ENCODE measurements at places on chromosomes 5 and 9. TPM values are rescaled to one million over a fixed set of nuclear protein-coding genes. Genes with fewer than 3 reads are reported as not detected.

WNT8A gene
- not detected for total RNA-seq

DNA sequence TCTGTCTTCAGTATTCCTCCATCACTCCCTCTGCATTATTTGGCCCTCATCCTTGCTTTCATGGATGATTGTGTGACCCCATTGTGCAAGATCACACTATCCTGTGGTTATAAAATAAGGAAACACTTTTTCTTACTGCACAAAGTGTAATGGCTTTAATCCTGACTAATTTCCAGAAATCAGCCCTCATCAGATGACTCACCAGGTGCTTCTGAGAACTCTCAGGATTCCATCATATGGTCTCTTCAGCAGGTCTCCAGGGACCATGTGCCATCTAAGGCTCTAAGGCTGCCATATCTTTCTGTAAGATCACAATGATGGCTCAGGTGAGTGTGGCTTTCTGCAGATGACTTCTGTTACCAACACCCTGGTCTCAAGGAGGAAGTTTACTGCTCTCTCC, 27.3 kb upstream of the FER start:
- peak; percentile 3 for DNase-seq
- H3K4me1 ChIP-seq: peaks cover 6% of the 10 kb centered on the region
- no peak overlapping the region for H3K4me3 ChIP-seq
- peaks cover 15% of the 10 kb centered on the region for H3K27me3 ChIP-seq
- H3K36me3 ChIP-seq: no peaks in the 10 kb centered on the region

DNA sequence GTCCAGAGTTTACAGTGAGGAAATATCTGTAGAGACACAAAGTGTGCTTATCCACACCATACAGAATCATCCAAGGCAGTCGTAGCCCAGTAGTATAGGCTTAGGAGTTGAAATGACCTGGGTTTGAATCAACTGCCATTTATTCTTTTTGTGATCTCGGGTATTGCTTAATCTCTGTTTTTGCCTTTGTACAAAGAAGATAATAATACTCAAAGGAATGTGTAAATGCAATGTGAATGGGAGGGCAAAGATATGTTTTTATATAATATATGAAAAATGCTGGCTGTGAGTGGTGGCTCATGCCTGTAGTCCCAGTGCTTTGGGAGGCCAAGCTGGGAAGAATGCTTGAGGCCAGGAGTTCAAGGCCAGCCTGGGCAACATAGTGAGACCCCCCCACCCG, 141.1 kb downstream of the SPATA31D1 start:
- no peak overlapping the region for H3K27ac ChIP-seq
- no peaks in the 10 kb centered on the region for H3K4me1 ChIP-seq
- no peak overlapping the region for H3K4me3 ChIP-seq
- no peak for DNase-seq
- H3K36me3 ChIP-seq: no peaks in the 10 kb centered on the region
- H3K27me3 ChIP-seq: no peaks in the 10 kb centered on the region

- peaks cover 24% of the 10 kb centered on the region for H3K4me1 ChIP-seq
- H3K36me3 ChIP-seq: no peaks in the 10 kb centered on the region
- H3K27me3 ChIP-seq: no peaks in the 10 kb centered on the region
- H3K27ac ChIP-seq: no peak overlapping the region
Measured at GRCh38 chr9:137604345-137605086, 970 bp upstream of the ARRDC1 start.

DNA sequence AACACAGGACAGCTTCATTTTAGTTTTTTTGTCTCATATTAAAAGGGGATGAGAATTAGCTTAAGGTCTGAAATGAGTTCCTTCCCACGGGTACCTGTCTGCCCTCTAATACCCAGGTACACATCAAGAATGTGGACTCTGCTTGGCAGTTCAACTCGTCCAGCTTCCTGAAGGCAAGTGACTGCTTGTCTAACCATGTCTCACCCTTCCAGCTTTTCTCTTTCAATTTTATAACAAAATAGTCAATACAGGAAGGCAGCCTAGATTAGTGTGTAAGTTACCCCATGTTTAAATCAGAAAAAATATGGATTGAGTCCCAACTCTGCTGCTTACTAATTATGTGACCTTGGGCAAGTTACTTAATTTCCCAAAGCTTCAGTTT, 50.5 kb upstream of the C5orf46 start:
- H3K27ac ChIP-seq: no peak overlapping the region
- H3K4me3 ChIP-seq: no peak overlapping the region
- H3K27me3 ChIP-seq: peaks cover 6% of the 10 kb centered on the region
- H3K4me1 ChIP-seq: no peaks in the 10 kb centered on the region
- DNase-seq: no peak
- no peaks in the 10 kb centered on the region for H3K36me3 ChIP-seq

- no peaks in the 10 kb centered on the region for H3K36me3 ChIP-seq
- H3K27ac ChIP-seq: no peak overlapping the region
- H3K27me3 ChIP-seq: peaks cover 8% of the 10 kb centered on the region
- no peak for DNase-seq
Measured at GRCh38 chr5:144254552-144254951, 83.9 kb downstream of the KCTD16 start.

ZNF366 gene
- total RNA-seq: not detected

DNA sequence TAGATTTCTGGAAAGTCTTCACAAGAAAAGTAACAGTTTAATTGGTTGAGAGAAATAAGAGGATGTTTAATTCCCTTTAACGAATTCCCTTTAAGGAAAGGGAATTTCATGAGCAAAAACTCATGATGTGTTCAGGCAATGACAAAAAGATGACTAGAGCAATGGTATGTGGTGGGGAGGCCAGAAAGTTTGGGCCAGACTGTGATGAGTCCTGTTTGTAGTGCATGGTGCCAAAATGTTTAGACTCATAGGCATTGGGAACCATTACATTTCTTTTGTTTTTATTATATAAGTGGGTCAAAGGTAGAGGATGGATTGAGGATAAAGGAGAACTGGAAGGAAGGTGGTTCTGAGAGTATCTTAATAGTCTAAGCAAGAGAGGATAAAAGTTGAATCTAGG, 10.9 kb downstream of the CNTRL start:
- DNase-seq: no peak
- H3K27ac ChIP-seq: peak overlapping the region; percentile 59
- no peak overlapping the region for H3K4me3 ChIP-seq

- H3K36me3 ChIP-seq: peaks cover 18% of the 10 kb centered on the region
- H3K27ac ChIP-seq: peak overlapping the region; percentile 31
- no peaks in the 10 kb centered on the region for H3K27me3 ChIP-seq
- no peaks in the 10 kb centered on the region for H3K4me1 ChIP-seq
- H3K4me3 ChIP-seq: no peak overlapping the region
- no peak for DNase-seq
Measured at GRCh38 chr5:111453295-111453694, 59.0 kb downstream of the STARD4 start.

GRCh38 chr5:16120579-16120978, 59.0 kb downstream of the MARCHF11 start:
- no peaks in the 10 kb centered on the region for H3K27me3 ChIP-seq
- H3K27ac ChIP-seq: no peak overlapping the region
- no peak for DNase-seq
- no peaks in the 10 kb centered on the region for H3K36me3 ChIP-seq
- H3K4me3 ChIP-seq: no peak overlapping the region
- H3K4me1 ChIP-seq: no peaks in the 10 kb centered on the region

GRCh38 chr5:128163991-128164390, 80.4 kb downstream of the SLC12A2 start:
- no peaks in the 10 kb centered on the region for H3K27me3 ChIP-seq
- peaks cover 7% of the 10 kb centered on the region for H3K36me3 ChIP-seq
- no peak overlapping the region for H3K4me3 ChIP-seq
- no peak overlapping the region for H3K27ac ChIP-seq

DNA sequence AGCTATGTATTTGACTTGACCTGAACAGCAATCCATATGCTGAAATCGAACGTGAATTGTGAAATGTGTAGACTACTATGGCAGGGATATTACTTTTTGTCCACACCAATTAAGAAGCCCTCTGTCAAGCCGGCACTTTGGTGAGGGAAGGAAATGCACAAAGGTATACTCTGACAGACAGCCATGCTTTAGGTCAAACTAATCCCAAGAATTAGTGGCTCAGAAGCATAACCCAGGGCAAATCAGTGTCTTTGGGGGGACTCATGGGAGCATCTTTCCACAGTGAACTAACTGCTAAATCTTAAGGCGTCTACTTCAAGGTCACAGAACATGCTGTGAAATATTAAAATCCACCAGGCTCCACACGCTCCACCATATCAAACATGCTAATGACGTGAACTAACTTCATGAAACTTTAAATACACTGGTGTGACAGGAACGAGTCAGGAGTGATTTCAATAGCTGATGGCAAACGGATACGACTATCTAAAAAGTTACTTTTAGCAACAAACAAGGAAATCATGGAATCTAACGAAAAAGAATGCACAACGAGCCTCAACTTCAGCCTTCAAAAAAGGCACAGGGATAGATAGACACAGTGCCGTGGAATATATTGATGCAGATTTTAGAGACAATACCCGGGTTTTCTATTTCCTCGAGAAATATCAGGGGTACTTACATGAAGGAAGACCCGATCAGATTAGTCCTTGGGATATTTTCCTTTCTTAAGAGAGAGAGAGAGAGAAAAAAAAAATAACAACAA, 527 bp downstream of the MEF2C start:
- H3K27me3 ChIP-seq: peaks cover 66% of the 10 kb centered on the region
- no peak for DNase-seq
- H3K36me3 ChIP-seq: peaks cover 6% of the 10 kb centered on the region
- H3K27ac ChIP-seq: no peak overlapping the region
- peaks cover 23% of the 10 kb centered on the region for H3K4me1 ChIP-seq

- no peaks in the 10 kb centered on the region for H3K4me1 ChIP-seq
- peaks cover 8% of the 10 kb centered on the region for H3K36me3 ChIP-seq
Measured at GRCh38 chr5:45252978-45253377, 443.2 kb downstream of the HCN1 start.

- H3K27me3 ChIP-seq: no peaks in the 10 kb centered on the region
- DNase-seq: no peak
- H3K36me3 ChIP-seq: peaks cover 14% of the 10 kb centered on the region
- H3K27ac ChIP-seq: peak overlapping the region; percentile 65
- H3K4me3 ChIP-seq: peak overlapping the region; percentile 65
Measured at GRCh38 chr9:36676778-36677485, 104.2 kb downstream of the MELK start.

- H3K4me1 ChIP-seq: no peaks in the 10 kb centered on the region
- H3K36me3 ChIP-seq: no peaks in the 10 kb centered on the region
- DNase-seq: no peak
- no peak overlapping the region for H3K27ac ChIP-seq
- H3K27me3 ChIP-seq: peaks cover 12% of the 10 kb centered on the region
Measured at GRCh38 chr9:80156756-80157472, 585.1 kb downstream of the TLE4 start.

- peaks cover 33% of the 10 kb centered on the region for H3K4me1 ChIP-seq
- no peaks in the 10 kb centered on the region for H3K36me3 ChIP-seq
- H3K27ac ChIP-seq: no peak overlapping the region
- H3K27me3 ChIP-seq: no peaks in the 10 kb centered on the region
Measured at GRCh38 chr9:522190-522589, 307.5 kb downstream of the DOCK8 start.

ZBTB6 gene
- total RNA-seq: 10.0 TPM

ZNF483 gene
- 2.0 TPM for total RNA-seq

GRCh38 chr9:128159522-128159783, 612 bp upstream of the BBLN start:
- H3K4me3 ChIP-seq: peak overlapping the region; percentile 90
- H3K27ac ChIP-seq: peak overlapping the region; percentile 82
- no peaks in the 10 kb centered on the region for H3K36me3 ChIP-seq
- no peaks in the 10 kb centered on the region for H3K27me3 ChIP-seq
- peaks cover 20% of the 10 kb centered on the region for H3K4me1 ChIP-seq

DNA sequence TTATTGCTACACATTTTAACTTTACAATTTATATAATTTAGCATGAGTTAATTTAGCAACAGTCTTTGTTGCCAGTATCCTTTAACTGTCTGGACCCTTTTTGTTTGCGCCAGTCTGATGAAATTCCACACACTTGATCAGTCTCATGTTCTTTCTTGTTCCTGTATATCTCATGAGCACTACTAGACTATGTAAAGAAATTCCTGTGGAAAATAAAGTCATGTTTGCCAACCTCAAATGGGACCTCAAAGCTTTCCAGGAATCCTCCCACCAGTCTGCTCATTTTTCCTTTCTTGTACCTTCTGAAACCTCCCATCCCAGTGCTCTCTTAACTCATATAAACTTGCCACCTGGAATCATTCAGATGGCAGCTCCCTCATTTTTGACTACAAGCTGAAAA, 8.0 kb downstream of the DMXL1 start:
- no peak for DNase-seq
- H3K27me3 ChIP-seq: no peaks in the 10 kb centered on the region
- H3K4me1 ChIP-seq: peaks cover 55% of the 10 kb centered on the region

GRK6 gene
- 133 TPM for total RNA-seq

DNA sequence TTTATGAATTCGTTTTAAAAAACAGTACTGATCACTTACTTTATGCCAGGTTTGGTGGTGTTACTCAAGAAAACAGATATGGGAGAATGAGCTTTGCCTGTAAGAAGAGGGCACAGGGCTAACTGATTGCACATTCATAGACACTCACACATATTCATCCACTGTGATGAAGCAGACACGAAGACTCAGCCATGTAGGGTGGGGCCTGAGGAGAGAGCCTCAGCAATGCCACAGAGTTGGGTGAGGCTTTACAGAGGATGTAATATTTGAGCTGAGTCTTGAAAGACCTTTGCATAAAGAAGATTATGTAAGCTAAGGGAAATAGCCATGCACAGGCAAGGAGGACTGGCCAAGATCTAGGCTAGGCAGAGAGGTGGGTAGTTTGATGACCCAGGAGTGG, 472.8 kb downstream of the PSAT1 start:
- no peak overlapping the region for H3K4me3 ChIP-seq
- H3K27me3 ChIP-seq: no peaks in the 10 kb centered on the region
- no peaks in the 10 kb centered on the region for H3K4me1 ChIP-seq
- DNase-seq: no peak

Data from activated T-cell treated with anti-CD3 and anti-CD28 coated beads, Interleukin-2, amount 50 U/mL, for 72 hours (primary cell).